ENCODE measurements at places on chromosomes 16 and 17.

- no peak for DNase-seq
Measured at GRCh38 chr17:34519282-34519681, 60.1 kb upstream of the TMEM132E start.

DNA sequence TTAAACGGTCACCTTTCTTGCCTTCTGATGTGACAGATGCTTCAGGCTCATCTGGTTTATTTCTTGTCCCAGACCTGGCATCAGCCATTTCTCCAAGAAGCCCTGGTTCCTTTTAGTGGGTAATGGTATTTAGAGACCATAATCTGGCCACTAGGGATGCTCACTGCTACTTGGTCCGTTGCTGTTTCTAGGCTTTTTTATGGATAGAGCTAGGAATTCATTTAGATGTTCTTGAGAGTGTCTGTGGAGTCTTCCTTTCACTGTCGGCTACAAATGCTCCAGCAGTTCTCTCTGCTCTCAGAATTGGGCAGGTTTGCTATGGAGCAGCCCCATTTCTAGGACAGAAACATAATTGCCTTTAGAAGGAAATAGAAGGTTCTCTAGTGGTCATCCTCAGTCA, 214.5 kb downstream of the KATNIP start:
- no peak for DNase-seq

GRCh38 chr16:19919142-19919541, 34.5 kb upstream of the GPRC5B start:
- no peak for DNase-seq

- no peak for DNase-seq
Measured at GRCh38 chr16:35298460-35299243, 1839.2 kb downstream of the TP53TG3F start.

GRCh38 chr17:18035704-18036103, 3.3 kb downstream of the ATPAF2 start:
- no peak for DNase-seq

DNA sequence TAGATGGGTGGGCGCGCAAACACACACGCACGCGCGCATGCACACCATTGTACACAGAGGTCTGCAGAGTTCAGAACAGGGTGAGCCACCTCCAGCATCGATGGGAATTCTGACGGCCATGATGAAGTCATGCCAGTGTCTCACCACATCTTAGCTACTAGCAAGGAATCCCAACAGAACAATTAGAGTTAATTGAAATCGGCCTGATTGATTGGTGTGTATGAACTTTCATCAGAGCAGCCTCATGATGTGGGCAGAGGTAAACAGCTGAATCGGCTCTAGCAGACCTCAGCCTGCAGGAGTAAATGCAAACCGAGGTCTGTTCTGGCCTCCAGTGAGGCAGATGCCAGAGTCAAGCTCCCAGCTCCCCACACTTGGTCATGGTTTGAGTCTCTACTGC, 200.6 kb downstream of the CBLN1 start:
- no peak for DNase-seq

DNA sequence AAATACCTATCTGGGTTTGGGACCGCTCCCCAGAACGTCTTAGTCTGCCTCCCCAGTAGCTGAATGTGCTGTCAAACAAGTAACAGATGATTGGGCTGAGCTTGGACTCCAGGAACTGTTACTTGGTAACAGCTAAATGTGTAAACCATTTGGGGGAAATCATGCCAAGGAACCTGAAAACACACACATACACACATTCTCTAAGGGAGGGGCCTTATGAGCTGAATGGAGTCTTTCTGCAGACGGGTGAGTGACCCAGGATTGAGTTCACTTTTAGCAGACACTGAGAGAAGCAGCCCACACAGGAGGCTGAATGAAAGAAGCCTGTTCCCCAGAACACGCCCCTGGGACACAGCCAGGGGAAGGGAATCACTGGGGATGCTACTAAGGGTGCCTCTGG, 1.6 kb downstream of the ACLY start:
- DNase-seq, result peak; percentile 59

DNA sequence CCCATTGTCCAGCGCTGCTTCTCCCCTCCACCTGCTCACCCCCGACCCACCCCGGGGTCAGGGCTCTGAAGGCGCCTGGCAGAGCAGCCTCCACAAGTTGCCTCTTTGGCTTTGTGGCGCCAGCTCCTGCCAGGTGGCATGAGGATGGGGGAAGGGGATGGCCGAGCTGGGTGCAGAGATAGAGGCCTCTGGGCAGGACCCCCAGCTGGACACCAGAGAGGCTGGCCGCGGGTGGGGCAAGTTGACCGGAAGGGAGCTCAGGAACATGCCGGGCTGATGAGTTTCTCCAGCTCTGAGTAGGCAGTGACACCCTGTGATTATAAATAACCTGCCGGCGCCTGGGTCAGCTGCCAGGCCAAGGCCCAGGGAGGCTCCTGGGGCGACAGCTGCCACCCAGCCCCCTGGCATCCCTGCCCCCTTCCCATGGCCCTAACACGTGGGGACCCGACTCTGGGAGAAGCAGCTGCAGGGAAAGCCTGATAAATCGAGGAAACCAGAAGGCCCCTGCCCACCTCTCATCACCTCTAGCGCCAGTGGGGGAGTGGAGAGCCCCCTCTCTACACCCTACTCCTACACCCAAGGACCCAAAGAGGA, 729 bp downstream of the P2RX5 start:
- peak; percentile 45 for DNase-seq

GRCh38 chr17:79619636-79620206, 8.9 kb upstream of the RBFOX3 start:
- DNase-seq, result no peak

GRCh38 chr17:31877911-31878702, 19.1 kb upstream of the COPRS start:
- DNase-seq, result no peak
